Stimulated activated CD8-positive, alpha-beta memory T cell treated with anti-CD3 and anti-CD28 coated beads, Interleukin-12 subunit alpha, Interleukin-12 subunit beta, amount 100 ng/mL, for 4 hours (primary cell): ENCODE measurements at places on chromosomes 2 and 18.

DNA sequence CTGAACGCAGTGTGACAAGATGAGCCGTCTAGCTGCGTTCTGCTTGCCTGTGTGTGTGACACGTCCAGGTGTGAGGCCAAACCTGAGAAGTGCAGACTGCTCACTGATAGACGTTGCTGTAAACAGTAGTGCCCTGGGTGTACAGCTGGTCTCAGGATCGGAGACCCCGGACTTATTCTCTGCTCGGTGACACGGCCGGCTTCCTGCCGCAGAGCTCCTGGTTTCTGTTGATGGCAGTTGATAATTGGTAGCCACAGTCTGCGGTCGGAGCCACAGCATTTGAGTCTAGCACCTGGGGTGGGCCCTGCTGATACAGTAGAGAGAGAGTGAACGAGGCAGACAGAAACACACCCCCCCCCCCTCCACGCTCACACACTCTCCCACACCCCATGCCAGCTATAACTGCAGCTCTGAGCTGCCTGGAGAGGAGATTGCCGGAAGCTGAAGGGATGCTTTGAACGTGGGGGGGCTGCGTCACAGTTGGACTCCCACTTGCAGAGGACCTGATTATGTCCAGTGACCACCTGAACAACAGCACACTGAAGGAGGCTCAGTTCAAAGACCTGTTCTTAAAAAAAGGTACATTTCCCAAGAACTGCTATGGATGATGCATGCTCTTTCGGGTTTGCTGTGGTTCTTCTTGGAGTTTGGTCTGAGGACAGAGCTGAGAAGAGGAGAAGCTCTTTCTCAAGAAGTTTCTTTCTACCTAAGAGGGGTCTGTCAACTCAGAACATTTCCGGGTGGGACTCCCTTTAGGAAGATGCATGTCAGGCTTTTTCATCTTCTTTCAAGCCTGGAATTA lies 114.0 kb downstream of the FAM210A start:
- peak; percentile 64 for DNase-seq

GRCh38 chr2:64363848-64364247 lies 90.1 kb upstream of the LGALSL start:
- no peak for DNase-seq

GRCh38 chr18:76452357-76452756 lies 42.7 kb downstream of the ZNF516 start:
- no peak for DNase-seq

- DNase-seq = no peak
Measured at GRCh38 chr18:79890674-79891073, 60.8 kb downstream of the SLC66A2 start.

DNA sequence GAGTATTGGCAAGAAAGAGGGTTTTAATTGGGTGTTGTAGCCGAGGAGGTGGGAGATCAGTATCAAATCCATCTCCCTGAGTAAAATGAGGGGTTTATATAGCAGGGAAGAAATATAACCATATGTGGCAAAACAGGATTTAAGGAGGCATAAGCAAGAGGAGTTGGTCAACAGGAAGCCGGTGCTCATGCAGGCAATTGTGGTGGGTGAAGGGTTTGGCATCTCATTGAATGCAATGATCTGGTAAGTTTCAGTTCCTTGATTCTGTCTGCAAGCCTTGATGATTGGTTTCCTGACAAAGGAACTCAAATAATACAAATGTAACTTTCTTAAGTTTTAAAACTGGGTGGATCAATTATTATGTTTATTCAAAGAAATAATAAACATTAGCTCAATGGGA lies 564.4 kb upstream of the LINC00305 start:
- DNase-seq = no peak

- no peak for DNase-seq
Measured at GRCh38 chr2:60068755-60069154, 484.7 kb downstream of the BCL11A start.

- DNase-seq = no peak
Measured at GRCh38 chr2:141348481-141348880, 782.3 kb downstream of the LRP1B start.

- no peak for DNase-seq
Measured at GRCh38 chr2:10552220-10552870, 104.2 kb upstream of the ODC1 start.

- DNase-seq = no peak
Measured at GRCh38 chr2:61759718-61760117, 94.1 kb downstream of the FAM161A start.

GRCh38 chr2:200604571-200605255 lies 18.9 kb downstream of the AOX1 start:
- DNase-seq = no peak

DNA sequence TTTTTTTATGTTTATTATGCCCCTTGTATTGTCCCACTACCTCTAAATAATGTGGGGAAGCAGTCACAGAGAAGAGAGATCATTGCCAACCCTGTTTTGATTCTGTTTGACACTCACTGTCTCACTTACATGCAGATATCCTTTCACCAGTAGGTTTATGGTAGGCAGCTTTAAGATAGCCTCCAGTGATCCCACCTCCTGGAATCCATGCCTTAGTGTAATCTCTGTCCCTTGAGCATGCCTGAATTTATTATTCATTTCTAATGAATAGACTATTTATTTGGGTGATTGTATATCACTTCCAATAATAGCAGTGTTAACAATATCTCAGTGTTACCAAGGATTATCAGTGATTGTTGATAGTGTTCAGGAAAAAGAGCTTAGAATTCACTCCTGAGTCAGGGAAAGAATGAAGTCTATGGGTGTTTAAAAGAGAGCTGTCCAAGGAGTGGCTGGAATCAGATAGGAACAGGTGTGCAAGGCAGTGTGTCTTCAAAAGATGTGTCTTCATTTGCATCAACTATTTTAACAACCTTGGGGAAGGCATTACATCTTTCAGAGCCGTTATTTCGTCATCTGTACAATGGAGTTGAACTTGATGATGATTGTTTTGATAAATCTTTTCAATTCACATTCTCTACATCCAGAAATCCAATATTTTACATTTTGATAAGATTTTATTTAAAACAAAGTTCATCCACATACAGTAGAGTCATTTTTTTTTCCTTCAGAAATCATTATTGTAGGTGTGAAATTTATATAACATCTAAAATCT lies 31.9 kb downstream of the PKP4 start:
- DNase-seq = no peak

DNA sequence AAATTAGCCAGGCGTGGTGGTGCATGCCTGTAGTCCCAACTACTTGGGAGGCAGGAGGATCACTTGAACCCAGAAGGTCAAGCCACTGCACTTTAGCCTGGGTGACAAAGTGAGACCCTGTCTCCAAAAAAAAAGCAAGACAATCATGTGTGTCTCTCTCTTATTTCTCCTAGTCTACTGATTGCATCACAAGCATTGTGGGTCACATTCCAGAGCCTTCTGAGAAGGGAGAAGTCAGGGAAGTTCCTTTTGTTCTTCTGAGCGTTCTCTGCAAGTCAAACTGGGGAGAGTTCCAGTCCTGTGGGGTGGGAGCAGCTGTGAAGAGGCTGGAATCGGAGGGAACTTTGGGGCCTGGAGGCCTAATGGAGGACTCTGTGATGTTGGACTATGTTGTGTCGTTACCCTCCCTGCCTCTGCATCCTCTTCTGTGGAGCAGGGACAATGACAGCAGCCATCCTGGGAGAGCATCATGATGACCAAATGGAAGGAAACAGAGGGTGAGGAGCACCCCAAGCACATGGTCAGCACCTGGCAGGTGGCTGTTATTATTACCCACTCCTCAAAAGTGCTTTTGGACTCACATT lies 115.4 kb downstream of the MRO start:
- DNase-seq = no peak

DNA sequence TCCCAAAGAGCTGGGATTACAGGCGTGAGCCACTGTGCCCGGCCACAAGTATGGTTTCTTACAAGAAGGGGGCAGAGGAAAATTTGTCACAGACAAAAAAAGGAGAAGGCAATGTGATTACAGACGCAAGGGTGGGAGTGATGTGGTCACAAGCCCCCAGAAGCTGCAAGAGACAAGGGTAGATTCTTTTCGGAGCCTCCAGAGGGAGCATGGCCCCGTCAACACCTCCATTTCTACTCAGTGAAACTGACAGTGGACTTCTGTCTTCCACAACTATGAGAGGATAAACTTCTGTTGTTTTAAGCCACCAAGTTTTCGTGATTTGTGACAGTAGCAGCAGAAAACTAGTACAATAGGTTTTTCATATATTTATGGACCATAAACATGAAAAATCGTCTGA lies 2.1 kb upstream of the TCF7L1 start:
- no peak for DNase-seq

DNA sequence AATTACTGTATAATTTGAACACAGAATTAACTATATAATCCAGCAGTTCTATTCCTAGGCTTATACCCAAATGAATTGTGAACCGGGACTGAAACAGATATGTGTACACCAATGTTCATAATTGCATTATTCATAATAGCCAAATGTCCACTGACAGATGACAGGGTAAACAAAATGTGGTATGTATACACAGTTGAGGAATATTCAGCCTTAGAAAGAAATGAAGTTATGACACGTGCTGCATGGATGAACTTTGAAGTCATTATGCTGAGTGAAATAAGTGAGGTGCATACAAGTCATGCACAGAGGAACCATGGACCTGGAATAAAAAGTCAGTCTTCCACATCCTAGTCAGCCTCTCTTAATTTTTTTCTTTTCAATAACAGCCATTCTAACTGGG lies 91.9 kb downstream of the SH3RF3 start:
- DNase-seq = no peak

- no peak for DNase-seq
Measured at GRCh38 chr2:11773747-11774525, 27.5 kb downstream of the LPIN1 start.

DNA sequence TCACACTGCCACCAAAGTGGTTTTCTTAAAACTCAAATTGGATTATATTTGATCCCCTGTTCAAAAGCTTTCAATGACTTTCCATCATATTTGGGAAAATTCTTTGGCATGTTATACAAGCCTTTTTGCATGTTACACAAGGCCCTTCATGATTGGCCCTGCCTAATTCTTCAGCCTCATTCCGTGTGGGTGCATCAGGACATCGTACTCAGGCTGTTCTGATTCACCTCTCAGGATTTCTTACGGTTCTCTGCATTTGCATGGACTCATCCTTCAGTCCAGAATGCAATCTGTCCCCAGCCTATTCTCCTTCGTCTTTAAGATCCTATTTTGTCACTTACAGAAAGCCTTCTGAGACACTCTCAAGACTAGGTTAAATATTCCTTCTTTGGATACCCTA lies 107.8 kb downstream of the LYPD1 start:
- DNase-seq = no peak

DNA sequence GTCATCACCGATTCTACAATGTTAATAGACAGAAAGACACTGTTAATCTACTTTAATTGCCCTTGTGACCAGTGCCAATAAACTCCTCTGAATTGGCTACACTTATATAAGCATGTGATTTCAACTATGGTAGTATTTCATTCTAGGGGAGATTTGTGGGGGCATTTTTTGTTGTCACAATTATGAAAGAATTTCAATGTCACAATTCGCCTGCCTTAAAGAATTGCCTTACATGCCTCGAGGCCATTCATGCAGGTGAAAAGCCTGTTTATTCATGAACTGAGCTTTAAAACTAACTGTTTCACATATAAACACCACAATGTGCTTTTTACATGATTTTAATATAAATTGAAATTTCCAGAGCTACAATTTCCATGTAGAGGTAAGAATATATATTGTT lies 162.8 kb downstream of the GCA start:
- DNase-seq = no peak

GRCh38 chr18:24009651-24010333 lies 4.8 kb upstream of the TTC39C start:
- DNase-seq = no peak

DNA sequence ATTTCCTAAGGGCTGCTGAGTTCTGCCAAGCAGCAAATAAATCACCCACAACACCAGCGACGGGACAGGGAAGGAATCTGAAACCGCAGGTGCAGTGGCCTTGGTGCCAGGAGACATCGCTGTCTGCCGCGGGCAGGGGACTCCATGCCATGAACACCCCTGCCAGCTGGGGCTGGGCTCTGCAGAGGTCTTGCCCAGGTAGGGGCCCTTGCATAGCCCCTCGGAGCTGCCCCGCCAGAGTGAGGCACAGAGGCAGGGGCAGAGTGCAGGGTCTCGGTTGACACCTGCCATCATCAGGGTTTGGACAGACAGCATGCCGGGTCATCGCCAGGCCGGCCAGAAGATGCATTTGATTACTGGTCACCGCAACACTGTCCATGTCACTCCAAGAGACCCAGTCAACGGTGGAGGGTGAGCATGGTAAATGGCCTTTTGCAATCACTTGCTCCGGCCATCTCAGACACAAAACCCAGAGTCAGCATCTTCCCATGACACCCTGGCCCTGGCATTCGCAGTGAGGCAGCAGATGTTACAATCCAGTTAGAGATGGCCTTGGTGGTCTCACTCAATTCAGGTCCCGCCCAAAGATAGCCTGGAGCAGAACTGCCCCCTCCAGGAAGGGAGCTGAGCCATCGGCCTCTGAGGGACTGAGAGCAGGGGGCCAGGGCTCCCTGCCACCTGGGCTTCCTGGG lies 255.4 kb downstream of the NDUFA10 start:
- DNase-seq = no peak

- DNase-seq = no peak
Measured at GRCh38 chr2:96877042-96877451, 7.2 kb upstream of the SEMA4C start.

- peak; percentile 16 for DNase-seq
Measured at GRCh38 chr2:65299246-65299645, 71.6 kb downstream of the ACTR2 start.

GRCh38 chr2:43161650-43162510 lies 64.5 kb downstream of the ZFP36L2 start:
- no peak for DNase-seq

DNA sequence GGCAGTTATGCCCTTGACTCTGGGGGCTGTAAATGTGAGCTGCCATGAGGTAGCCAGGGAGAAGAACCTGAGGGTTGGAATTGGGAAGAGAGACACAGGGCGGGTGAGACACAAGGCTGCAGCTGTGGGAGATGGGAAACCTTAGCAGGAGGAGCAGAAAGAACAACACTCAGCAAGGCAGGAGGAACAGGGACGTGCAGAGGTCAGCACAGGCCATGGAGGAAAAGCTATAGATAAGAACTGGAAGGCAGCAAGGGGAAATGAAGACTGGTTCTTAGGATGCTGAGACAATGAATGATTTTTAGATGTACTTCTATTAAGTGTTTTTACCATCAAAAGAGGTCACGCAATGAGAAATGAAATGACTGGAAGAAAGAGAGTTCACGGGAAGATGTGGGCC lies 80.2 kb downstream of the USP40 start:
- no peak for DNase-seq

DNA sequence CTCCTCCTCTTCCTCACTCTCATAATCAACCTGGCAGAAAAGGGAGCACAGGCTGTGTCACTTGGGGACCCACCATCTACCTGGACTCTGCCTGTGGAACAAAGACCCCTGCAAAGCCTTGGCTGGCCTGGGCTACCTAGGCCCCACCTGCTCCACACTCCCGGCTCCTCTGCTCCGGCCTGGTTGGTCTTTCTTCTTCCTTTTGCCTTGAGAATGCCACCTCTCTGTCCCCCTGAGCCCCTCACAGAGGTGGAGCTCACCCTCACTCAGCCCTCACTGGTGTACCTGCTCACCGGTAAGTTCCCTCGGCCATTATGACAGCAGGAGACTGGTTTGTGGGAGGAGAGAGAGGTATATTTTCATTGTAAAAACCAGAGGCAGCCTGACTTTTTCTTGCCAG lies 74.1 kb downstream of the POLR1A start:
- no peak for DNase-seq
